GM12891 (cell line): ENCODE measurements at places on chromosomes 4 and X.
A peak's percentile ranks its signal among the peaks of the same experiment; 100 is the strongest.

DNA sequence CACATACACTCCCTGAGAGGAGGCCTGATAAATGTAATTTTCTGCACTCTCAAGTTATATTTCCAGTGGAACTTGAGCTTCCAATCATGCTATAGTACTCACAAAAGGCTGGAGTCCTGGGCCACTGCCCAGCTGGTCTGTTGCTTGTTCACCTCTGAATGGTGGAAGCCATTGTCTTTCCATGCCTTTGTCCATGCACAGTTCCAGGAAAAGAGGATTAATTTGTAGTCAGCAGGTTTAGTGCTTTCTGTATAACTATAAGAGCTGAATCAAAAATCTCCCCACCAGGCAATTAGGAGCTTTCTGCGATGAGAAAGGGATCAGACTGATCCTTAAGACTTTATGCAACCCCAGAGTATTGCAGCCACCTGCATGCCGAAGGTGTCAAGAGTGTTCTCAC is 195.4 kb upstream of the PGRMC2 start:
- no peak for DNase-seq

- DNase-seq: no peak
Measured at GRCh38 chr4:20219521-20219920, 32.2 kb upstream of the SLIT2 start.

- DNase-seq: peak; percentile 2
Measured at GRCh38 chr4:106315476-106315967, 487 bp downstream of the TBCK start.

DNA sequence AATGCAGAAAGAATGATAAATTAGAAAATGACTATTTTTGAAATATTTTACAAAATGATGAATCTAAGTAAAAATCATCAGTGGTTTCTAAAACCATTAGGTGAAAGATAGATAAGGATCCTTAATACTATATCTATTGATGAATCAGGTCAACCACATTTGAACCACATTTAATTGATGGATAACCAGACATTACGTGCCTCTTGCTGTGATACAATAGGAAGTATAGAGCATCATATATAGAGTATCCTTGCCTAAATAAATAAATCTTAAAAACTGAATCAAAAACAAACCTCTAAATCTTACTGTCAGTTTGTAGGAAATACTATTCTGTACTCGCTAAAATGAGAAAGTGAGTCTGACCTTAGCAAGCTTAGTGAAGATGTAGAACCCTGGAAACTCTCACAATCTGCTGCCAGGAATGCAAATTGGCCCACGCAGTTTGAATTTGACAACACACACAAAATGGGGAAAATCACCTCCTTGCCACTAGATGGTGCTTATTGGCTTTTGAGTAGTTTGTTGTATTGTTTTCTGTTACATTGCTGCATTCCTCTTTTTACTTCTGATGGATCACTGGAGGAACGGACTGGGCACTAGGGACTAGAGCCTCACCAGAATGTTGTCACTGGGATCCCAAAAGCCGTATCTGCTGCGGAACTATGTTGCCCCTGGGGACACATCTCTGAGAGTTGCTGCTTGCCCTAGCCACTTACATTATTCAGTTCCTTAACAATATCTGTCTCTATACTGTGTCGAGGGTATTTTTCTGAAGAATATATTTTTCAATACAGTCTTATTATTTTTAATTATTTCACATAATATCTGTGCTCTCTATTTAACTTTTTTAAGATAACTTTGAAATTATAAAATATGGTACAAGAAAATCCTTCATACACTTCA is 25.4 kb upstream of the SLAIN2 start:
- peak; percentile 23 for DNase-seq

DNA sequence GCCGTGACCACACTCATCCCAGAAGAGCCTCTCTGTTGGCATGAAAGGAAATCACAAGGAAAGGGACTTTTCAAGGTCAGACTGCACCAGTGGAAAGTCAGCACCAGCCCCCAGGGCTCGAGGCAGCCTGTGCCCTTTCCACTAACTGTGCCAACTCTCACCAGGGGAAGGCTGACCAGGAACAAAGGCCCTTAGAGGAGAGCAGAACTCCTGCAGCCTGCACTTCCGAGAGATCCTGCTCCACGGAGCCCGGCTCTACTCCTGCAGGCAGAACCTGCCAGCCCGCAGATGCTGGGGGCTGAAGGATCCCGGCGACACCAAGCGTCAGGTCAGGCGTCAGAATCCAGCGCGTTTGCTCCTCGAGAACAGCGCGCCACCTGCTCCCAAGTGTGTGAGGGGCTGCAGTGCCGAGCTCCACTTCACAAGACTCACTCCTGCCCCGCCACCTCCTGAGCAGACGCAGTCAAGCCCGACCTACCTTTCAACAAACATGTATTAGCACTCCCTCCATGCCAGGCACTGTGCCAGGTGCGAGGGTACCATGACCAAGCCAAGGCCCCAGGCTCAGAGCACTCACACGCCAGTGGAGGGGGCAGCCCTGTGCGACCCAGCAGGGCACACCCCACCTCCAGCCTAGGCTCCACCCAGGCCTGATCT is 13.6 kb upstream of the HELT start:
- no peak for DNase-seq

DNA sequence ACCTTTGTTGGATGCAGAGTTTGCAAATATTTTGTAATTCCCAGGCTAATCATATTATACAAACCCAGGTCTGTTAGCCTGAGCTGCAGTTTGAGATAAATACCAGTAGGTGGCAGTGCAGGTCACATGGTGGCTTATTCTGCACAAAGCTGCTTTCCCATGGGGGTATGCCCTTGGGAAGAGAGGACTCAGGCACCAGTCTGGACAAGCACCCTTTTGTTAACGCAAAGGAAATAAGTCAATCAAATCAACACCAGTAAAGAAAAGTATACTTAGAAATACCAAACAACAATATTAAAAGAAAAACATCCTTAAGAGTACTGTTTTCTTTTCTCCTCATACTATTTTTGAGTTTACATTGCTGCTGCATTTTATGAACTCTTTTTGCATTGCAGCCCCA is 389.0 kb upstream of the ZFP42 start:
- peak; percentile 13 for DNase-seq

- DNase-seq: no peak
Measured at GRCh38 chr4:46266106-46266505, 123.8 kb downstream of the GABRA2 start.

DNA sequence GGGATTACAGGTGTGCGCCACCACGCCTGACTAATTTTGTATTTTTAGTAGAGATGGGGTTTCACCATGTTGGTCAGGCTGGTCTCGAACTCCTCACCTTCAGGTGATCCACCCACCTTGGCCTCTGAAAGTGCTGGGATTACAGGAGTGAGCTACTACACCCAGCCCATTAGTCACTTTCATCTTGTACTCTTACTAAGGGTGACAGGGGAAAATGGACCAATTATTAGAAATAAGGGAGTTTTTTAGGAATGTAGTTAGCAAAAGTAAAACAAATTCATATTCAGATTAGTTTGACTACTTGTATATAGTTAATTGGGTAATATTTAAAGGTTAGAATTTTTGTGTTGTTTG is 26.1 kb downstream of the SMARCA5 start:
- DNase-seq: no peak

- no peak for DNase-seq
Measured at GRCh38 chrX:15814771-15815365, 24.6 kb downstream of the ZRSR2 start.

DNA sequence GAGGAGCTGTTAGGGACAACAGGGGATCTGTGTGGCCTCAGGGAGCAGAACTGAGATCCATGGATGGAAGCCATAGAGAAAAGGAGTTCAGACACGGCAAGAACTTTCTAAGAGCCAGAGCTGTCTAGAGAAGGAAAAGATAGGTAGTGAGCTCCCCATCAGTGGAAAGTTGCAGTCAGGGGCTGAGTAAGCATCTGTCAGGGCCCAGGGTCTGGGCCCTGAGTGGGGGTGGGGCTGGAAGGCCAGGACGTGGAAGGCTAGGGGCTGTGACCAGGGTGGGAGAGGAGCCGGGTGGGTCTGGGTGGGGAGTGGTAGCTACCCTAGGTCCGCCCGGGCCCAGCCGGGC is 324 bp upstream of the MSN start:
- no peak for DNase-seq

DNA sequence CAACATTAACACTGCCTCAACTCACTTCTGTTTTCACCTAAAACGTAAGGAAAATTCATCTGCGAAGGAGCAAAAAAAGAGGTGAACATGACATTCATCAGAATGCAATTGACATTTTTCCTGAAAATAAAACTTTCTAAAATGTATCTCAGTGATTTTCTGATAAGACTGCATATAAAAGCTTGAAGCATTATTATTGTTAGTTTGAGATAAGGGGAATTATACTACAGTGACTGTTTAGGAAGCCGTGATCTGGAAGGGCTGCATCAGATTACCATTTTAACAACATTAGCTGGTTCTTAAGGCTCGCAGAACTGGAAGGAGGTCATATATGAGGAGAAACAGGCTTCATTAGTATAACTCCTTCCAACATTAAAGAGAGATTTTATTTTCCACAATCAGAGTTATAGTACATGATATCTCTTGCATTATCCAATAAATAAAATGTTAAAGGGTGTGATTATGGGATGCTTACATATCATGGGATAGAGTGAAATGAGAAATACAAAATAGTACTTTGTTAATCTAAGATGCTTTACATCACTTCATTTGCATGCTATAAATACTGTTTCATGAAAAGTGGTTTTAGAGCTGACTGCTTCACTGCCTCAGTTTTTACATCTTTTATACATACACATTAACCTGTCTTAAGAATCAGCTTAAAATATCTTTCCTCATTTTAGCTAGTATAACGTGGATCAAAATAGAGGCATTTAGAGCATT is 1820.1 kb upstream of the TENM3 start:
- no peak for DNase-seq
